ENCODE measurements at places on chromosomes 7 and 10. TPM values are rescaled to one million over a fixed set of nuclear protein-coding genes. Genes with fewer than 3 reads are reported as not detected.

Gene LHFPL3
- 8.4 TPM for polyA plus RNA-seq

GRCh38 chr7:3193379-3194120, 107.5 kb upstream of the SDK1 start:
- H3K4me3 ChIP-seq: no peak overlapping the region
- DNase-seq: no peak
- no peaks in the 10 kb centered on the region for H3K36me3 ChIP-seq
- no peaks in the 10 kb centered on the region for H3K27me3 ChIP-seq
- no peaks in the 10 kb centered on the region for H3K4me1 ChIP-seq

- H3K27ac ChIP-seq: no peak overlapping the region
- no peaks in the 10 kb centered on the region for H3K4me1 ChIP-seq
- H3K4me3 ChIP-seq: no peak overlapping the region
- H3K36me3 ChIP-seq: no peaks in the 10 kb centered on the region
- H3K27me3 ChIP-seq: no peaks in the 10 kb centered on the region
Observed at GRCh38 chr10:3366735-3367405, 194.3 kb upstream of the PITRM1 start.

Gene AZGP1
- 13.9 TPM for polyA plus RNA-seq

- H3K4me1 ChIP-seq: no peaks in the 10 kb centered on the region
- H3K27ac ChIP-seq: no peak overlapping the region
- no peak overlapping the region for H3K4me3 ChIP-seq
- H3K36me3 ChIP-seq: peaks cover 13% of the 10 kb centered on the region
Observed at GRCh38 chr10:94138391-94138790, 144.7 kb downstream of the PLCE1 start.

Gene STEAP1
- polyA plus RNA-seq: 31.6 TPM

Gene PPP3CB
- polyA plus RNA-seq: 53.1 TPM

Gene DOCK4
- polyA plus RNA-seq: 8.1 TPM

GRCh38 chr7:135414850-135415439, 95.0 kb downstream of the CNOT4 start:
- no peak overlapping the region for H3K27ac ChIP-seq
- H3K27me3 ChIP-seq: no peaks in the 10 kb centered on the region
- peak; percentile 7 for DNase-seq
- H3K4me3 ChIP-seq: no peak overlapping the region

GRCh38 chr7:2280424-2280823, 33.8 kb downstream of the SNX8 start:
- H3K36me3 ChIP-seq: peaks cover 16% of the 10 kb centered on the region
- H3K4me3 ChIP-seq: no peak overlapping the region
- peak; percentile 40 for DNase-seq
- peak overlapping the region; percentile 79 for H3K27ac ChIP-seq
- no peaks in the 10 kb centered on the region for H3K27me3 ChIP-seq
- H3K4me1 ChIP-seq: peaks cover 39% of the 10 kb centered on the region

DNA sequence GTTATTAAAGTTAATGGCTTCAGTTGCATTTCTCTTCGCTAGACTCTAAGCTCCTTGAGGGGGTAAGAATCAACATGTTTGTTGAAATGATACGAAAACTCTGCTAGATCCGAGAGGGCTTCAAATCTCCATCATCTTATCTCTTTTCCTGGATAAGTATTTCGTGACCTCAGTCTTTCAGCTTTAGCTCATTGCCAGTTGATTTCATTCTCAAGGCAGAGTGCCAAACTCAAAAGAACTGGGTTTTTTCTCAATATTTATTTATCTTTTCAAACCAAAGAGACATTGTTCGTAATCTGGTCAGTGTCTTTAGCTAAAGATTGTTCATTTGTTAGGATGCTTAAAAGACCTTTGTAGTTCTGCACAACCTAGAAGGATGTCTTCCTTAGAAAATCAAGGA, 108.9 kb downstream of the ARID5B start:
- peaks cover 14% of the 10 kb centered on the region for H3K4me1 ChIP-seq
- no peak overlapping the region for H3K4me3 ChIP-seq
- DNase-seq: no peak
- no peak overlapping the region for H3K27ac ChIP-seq
- H3K27me3 ChIP-seq: no peaks in the 10 kb centered on the region
- peaks cover 7% of the 10 kb centered on the region for H3K36me3 ChIP-seq

DNA sequence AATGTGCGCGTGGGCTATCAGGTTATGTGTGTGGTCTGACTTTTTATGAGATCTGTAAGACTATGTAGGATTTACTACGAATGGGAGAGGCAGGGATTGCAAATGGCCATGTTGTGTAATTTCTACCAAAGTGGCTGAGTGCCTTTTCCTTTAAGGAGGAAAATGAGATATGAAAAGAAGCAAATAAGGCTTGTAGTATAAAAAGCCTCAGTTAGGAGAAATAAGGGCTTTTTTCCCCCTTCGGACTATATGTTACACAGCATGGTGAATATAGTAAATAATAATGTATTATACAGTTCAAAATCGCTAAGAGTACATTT, 447 bp upstream of the GPAM start:
- H3K27me3 ChIP-seq: no peaks in the 10 kb centered on the region
- DNase-seq: no peak
- H3K36me3 ChIP-seq: no peaks in the 10 kb centered on the region
- peak overlapping the region; percentile 99 for H3K27ac ChIP-seq

DNA sequence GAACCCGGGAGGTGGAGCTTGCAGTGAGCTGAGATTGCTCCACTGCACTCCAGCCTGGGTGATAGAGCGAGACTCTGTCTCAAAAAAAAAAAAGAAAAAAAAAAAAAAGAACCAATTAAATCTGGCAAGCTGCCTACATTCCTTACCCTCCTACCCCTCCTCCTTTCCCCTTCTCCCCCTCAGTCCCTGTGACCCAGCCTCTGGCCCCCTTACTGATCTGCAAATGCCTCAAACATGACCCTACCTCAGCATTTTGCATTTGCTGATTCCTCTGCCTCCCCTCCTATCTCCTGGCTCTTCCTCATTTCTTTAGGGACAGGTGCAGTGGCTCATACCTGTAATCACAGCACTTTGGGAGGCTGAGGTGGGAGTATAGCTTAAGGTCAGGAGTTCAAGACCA, 19.3 kb downstream of the CDHR3 start:
- H3K27me3 ChIP-seq: no peaks in the 10 kb centered on the region
- no peak overlapping the region for H3K27ac ChIP-seq
- no peaks in the 10 kb centered on the region for H3K36me3 ChIP-seq
- no peak overlapping the region for H3K4me3 ChIP-seq
- no peak for DNase-seq

GRCh38 chr7:24757353-24758275, at the start of gene GSDME:
Gene GSDME (minus strand): TSS chr7:24757464. CDS start chr7:24749774, 7,690 bp downstream.
- H3K27me3 ChIP-seq: no peaks in the 10 kb centered on the region
- peak; percentile 89 for DNase-seq
- peaks cover 10% of the 10 kb centered on the region for H3K4me1 ChIP-seq
- no peaks in the 10 kb centered on the region for H3K36me3 ChIP-seq

- no peaks in the 10 kb centered on the region for H3K36me3 ChIP-seq
- H3K4me3 ChIP-seq: no peak overlapping the region
- no peaks in the 10 kb centered on the region for H3K4me1 ChIP-seq
- no peak for DNase-seq
Observed at GRCh38 chr10:28171468-28172222, 131.2 kb downstream of the MPP7 start.

DNA sequence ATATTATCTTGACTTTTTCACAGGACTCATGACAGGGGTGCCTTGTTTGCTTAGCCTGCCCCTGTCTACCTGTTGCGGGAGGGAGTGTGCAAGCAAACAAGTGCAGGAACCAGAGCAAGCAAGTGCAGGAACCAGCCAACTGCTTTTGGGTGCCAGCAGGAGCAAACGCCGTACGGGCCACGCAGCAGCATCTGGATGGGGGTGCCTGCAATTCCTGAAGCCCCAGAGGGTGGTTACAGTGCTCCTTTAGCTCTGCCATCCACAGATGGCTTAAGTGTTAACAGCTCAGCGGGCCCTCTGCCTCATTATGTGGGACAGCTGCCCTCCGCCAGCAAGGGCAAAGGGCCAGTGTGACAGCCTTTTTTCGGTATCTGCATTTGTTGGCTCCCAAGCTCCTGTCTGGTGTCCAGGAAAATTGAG, 83.5 kb downstream of the MICU1 start:
- DNase-seq: no peak
- H3K27me3 ChIP-seq: no peaks in the 10 kb centered on the region
- H3K27ac ChIP-seq: no peak overlapping the region
- H3K4me1 ChIP-seq: no peaks in the 10 kb centered on the region
- no peak overlapping the region for H3K4me3 ChIP-seq

Gene ZNF853
- 5.7 TPM for polyA plus RNA-seq

DNA sequence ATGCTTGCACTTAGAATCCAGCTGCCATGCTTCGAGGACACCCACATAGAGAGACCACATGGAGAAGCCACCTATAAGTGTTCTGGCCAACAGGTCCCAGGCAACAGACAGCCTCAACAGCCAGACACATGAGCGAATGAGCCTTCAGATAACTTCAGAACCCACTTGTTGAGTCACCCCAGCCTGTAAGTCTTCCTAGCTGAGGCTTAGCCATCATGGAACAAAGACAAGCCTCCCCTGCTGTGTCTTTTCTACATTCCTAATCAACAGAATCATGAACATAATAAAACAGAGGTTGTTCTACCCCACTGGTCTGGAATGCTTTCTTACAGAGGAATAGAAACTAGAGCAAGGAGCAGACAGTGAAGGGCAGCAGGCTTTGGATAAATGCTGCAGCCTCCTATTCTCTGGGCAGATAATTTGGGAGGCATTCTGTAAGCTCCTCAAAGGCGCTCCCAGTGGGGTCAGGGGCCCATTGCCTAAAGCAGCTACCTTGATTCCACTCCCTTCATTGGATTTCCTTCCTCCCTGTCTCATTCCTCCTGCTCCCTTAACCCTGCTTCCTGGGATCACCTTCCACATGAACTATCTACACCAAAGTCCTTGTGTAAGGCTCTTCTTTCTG, 4.6 kb downstream of the TLL2 start:
- peaks cover 11% of the 10 kb centered on the region for H3K4me1 ChIP-seq
- H3K27me3 ChIP-seq: peaks cover 36% of the 10 kb centered on the region
- H3K4me3 ChIP-seq: no peak overlapping the region

DNA sequence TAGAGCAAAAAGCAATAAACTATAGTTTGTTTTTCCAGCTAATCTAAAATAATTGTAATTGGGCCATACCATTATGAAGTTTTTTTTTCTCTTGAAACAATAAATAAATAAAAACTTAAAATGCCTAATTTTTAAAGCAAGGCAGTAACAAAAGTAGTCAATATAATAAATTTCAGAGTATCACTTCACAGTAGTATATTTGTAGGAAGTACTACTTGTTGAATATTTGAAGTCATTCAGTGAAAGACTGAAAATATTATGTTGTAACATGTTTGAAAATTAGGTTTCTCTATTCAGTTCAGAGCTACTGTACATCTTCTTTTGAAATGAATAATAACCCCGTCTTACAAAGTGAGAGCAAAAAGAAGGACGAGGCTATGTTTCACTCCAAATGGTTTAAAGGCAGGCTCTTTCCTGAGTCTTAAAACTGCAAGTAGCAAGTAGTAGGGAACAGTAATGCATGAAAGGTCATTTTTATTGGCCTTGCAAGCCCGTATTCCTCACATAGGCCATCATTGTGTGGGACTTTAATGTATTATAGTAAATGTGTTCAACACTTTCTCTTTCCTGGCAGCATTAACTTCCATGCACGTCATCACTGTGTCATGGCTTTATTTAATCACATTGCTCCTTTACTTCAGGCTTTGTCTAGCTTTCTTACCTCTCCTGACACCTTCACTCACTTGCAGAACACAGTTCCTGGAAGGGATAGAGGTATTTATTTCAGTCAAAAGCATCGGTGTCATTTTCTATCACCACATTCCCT, 141.4 kb downstream of the VTI1A start:
- H3K27me3 ChIP-seq: no peaks in the 10 kb centered on the region
- H3K4me1 ChIP-seq: no peaks in the 10 kb centered on the region
- no peaks in the 10 kb centered on the region for H3K36me3 ChIP-seq
- no peak overlapping the region for H3K27ac ChIP-seq

DNA sequence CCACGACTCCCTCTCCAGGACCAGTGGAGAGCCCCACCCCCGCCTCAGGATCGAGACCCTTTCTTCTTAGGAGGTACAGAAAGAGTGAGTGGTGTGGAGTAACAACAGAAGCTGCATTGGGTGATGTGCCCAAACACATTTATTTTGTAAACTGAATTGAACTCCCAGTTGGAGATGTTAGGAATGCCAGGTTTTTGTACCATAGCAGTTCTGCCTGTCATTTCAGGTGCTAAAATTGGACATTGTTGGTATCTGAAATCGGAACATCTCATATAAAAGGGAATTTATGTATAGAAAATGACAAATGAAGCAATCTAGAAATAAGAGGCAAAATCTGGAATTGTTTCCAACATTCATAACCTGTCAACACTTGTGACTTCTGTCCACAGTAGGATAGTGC, 74.7 kb downstream of the SHH start:
- H3K27ac ChIP-seq: no peak overlapping the region
- peaks cover 49% of the 10 kb centered on the region for H3K36me3 ChIP-seq
- peaks cover 4% of the 10 kb centered on the region for H3K4me1 ChIP-seq
- H3K27me3 ChIP-seq: no peaks in the 10 kb centered on the region
- no peak overlapping the region for H3K4me3 ChIP-seq

GRCh38 chr10:79237454-79238157, 109.7 kb upstream of the PPIF start:
- peaks cover 17% of the 10 kb centered on the region for H3K36me3 ChIP-seq
- H3K4me3 ChIP-seq: no peak overlapping the region
- H3K4me1 ChIP-seq: peaks cover 33% of the 10 kb centered on the region
- H3K27ac ChIP-seq: no peak overlapping the region

Gene FGFBP3
- polyA plus RNA-seq: 1.9 TPM

- H3K4me3 ChIP-seq: no peak overlapping the region
- H3K4me1 ChIP-seq: no peaks in the 10 kb centered on the region
- no peaks in the 10 kb centered on the region for H3K36me3 ChIP-seq
- no peak overlapping the region for H3K27ac ChIP-seq
Observed at GRCh38 chr7:1597791-1598190, 28.0 kb upstream of the PSMG3 start.

DNA sequence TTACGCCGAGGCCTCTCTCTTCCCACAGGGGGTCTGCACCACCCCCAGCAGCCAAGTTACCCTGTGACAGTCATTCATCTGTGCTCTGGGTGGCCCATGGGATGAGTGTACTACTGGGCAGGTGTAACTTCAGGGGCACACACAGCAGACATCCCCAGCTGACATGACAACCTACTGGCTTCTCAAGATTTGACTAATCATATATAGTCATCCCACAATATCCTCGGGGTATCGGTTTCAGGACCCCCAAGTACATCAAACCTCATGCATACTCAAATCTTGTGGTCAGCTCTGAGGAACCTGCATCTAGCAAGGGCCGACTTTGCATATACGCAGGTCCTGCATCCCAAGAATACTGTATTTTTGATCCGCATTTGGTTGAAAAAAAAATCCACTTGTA, 336.9 kb upstream of the C7orf33 start:
- no peak overlapping the region for H3K4me3 ChIP-seq
- no peaks in the 10 kb centered on the region for H3K4me1 ChIP-seq
- no peak for DNase-seq
- no peaks in the 10 kb centered on the region for H3K27me3 ChIP-seq
- no peaks in the 10 kb centered on the region for H3K36me3 ChIP-seq

GRCh38 chr10:78406648-78407008, 373.0 kb downstream of the RPS24 start:
- no peaks in the 10 kb centered on the region for H3K36me3 ChIP-seq
- H3K4me1 ChIP-seq: no peaks in the 10 kb centered on the region
- H3K4me3 ChIP-seq: peak overlapping the region; percentile 31
- peaks cover 9% of the 10 kb centered on the region for H3K27me3 ChIP-seq
- no peak for DNase-seq

Data from large intestine (tissue), 12 donors.